Thyroid gland (tissue), 4 donors: ENCODE measurements at places on chromosomes 3 and 15. TPM values are rescaled to one million over a fixed set of nuclear protein-coding genes. Genes with fewer than 3 reads are reported as not detected.
A peak's percentile ranks its signal among the peaks of the same experiment; 100 is the strongest.

DNA sequence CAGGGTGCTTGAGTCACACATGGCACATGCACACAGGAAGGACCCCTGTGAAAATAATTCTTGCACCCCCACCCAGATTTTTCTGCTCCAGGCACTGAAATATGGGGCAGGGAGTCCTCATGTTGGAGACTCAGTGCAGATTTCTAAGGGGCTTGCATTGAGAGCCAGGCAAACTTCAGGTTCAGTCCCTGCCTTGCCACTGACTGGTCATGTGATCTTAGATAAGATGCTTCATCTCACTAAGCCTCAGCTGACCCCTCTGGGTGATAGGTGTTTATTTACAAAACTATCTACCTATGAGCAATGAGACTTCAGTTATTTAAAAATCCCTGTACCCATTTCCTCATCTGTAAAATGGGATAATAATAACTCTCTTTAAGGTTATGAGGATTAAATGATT is 30.1 kb upstream of the C3orf80 start:
- H3K36me3 ChIP-seq = no peaks in the 10 kb centered on the region
- no peaks in the 10 kb centered on the region for H3K4me1 ChIP-seq
- no peak for DNase-seq
- no peak overlapping the region for H3K4me3 ChIP-seq
- H3K27ac ChIP-seq = no peak overlapping the region

DNA sequence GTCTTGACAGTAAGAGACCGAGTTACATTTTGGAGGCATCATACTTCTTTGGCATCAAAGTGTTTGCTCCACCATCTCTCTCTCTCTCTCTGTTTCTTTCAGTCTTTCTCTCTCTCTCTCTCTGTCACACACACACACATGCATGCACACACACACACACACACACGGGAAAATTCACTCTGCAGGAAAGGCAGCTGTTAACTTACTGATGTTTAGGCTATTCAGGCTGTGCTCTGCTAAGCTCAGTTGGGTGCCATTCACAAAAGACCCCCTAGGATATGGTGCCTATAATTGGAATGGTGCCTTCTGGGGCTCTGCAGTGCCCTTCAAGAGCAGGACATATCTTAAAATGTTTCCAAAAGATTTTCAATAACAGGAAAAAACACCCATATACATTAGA is 78.2 kb downstream of the KCNH8 start:
- no peak overlapping the region for H3K27ac ChIP-seq
- no peaks in the 10 kb centered on the region for H3K4me1 ChIP-seq
- no peaks in the 10 kb centered on the region for H3K27me3 ChIP-seq
- no peaks in the 10 kb centered on the region for H3K36me3 ChIP-seq
- H3K4me3 ChIP-seq = no peak overlapping the region

DNA sequence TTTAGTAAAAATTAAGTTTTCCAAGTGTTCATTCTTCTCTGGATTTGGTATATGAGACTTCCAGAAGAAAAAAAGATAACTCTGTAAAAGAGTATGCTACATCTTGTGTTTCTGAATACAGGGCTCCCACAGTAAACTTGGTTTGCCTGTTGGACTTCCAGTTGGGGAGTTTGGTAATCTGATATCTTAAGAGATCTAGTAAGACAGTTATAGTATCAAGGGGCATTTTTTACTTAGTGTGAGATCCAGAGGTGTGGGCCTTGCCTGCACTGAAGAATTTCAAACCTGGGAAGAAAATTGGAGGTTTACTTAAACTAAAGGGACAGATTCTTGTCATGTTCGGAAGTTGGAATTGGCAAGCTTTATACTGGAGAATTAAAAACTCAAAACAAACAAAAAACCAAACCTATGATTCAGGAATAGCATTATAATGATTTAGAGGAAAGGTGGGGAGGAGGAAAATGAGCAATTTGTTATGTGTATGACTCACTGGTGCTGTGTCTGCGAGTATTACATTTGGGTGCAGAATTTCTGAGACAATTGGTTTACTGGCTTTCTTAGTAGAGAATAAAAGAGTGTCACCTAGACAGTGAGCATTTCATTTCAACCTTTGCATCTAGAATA is 58.9 kb upstream of the ULK4 start:
- H3K27me3 ChIP-seq = no peaks in the 10 kb centered on the region
- peaks cover 80% of the 10 kb centered on the region for H3K4me1 ChIP-seq
- H3K27ac ChIP-seq = peak overlapping the region; percentile 67

GRCh38 chr15:25134546-25134945 is 179.8 kb downstream of the SNRPN start:
- H3K36me3 ChIP-seq = no peaks in the 10 kb centered on the region
- no peak overlapping the region for H3K4me3 ChIP-seq
- no peak overlapping the region for H3K27ac ChIP-seq
- no peaks in the 10 kb centered on the region for H3K4me1 ChIP-seq
- no peak for DNase-seq

ZNF660 gene
- 2.8 TPM for total RNA-seq

DNA sequence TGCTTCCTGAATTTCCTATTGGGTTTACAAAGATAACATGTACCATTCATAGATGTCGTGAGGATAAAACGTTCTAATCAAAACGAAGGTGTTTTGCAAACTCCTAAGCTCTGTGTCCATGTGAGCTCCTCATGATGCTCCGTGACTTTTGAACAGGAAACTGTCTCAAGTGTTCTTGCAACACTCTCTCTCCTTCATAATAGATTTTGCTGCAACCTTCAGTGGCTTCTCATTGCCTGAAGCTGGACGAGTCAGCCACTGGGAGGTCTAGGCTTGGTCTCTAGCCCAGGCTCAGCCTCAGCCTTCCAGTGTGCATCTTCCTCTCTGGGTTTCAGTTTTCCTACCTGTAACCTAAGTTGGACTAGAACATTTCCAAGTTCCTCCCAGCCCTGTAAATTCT is 18.7 kb upstream of the BCL2A1 start:
- no peaks in the 10 kb centered on the region for H3K36me3 ChIP-seq
- H3K27me3 ChIP-seq = no peaks in the 10 kb centered on the region
- H3K27ac ChIP-seq = no peak overlapping the region
- no peaks in the 10 kb centered on the region for H3K4me1 ChIP-seq
- DNase-seq = no peak

FETUB gene
- total RNA-seq = not detected

SLC22A14 gene
- total RNA-seq = not detected

CHRFAM7A gene
- total RNA-seq = 4.8 TPM

- DNase-seq = peak; percentile 41
- no peak overlapping the region for H3K4me3 ChIP-seq
- H3K36me3 ChIP-seq = no peaks in the 10 kb centered on the region
- H3K27ac ChIP-seq = peak overlapping the region; percentile 36
- no peaks in the 10 kb centered on the region for H3K27me3 ChIP-seq
These were observed 18.8 kb downstream of the HEMK1 start for GRCh38 chr3:50587806-50588758.

- no peaks in the 10 kb centered on the region for H3K4me1 ChIP-seq
- H3K36me3 ChIP-seq = no peaks in the 10 kb centered on the region
- H3K27me3 ChIP-seq = no peaks in the 10 kb centered on the region
- no peak for DNase-seq
These were observed 104.2 kb upstream of the THRB start for GRCh38 chr3:24598695-24599470.

- H3K4me1 ChIP-seq = no peaks in the 10 kb centered on the region
- no peak overlapping the region for H3K4me3 ChIP-seq
- no peak overlapping the region for H3K27ac ChIP-seq
- H3K27me3 ChIP-seq = no peaks in the 10 kb centered on the region
- no peak for DNase-seq
These were observed 1216.2 kb downstream of the ROBO2 start for GRCh38 chr3:78256123-78256522.

RASGRP1 gene
- 0.24 TPM for total RNA-seq

DNA sequence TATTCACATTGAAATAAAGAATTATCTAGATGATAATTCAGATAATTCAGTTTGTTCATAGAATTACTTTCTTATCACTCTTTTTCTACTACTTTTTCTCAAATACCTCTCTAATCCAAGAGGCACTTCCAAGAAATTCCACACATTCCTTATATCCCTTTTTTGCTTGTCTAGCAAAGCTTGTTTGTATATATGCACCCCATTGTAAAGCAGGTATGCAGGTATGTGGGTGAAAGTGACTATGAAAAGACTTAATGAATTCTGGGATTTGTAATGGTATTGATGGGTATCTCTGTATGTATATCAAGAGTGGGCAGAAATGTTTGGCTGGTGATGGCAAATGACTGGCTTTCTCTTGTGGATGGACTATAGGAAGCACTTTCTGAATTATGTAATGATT is 94.1 kb upstream of the FGF7 start:
- H3K27me3 ChIP-seq = no peaks in the 10 kb centered on the region
- no peak overlapping the region for H3K27ac ChIP-seq
- no peak for DNase-seq
- H3K4me3 ChIP-seq = no peak overlapping the region
- H3K4me1 ChIP-seq = no peaks in the 10 kb centered on the region
